ENCODE measurements at places on chromosomes 11 and 22.

- DNase-seq: peak; percentile 91
Observed at GRCh38 chr11:110087812-110088534, 5.2 kb upstream of the ZC3H12C start.

GRCh38 chr11:74037309-74037708 is 28.4 kb upstream of the UCP3 start:
- peak; percentile 62 for DNase-seq

GRCh38 chr11:64851831-64852351 is 7.4 kb upstream of the CDC42BPG start:
- DNase-seq: no peak

- no peak for DNase-seq
Observed at GRCh38 chr11:80702264-80702663, 1261.4 kb upstream of the TENM4 start.

GRCh38 chr22:22812031-22812905 is 75.3 kb upstream of the IGLL5 start:
- no peak for DNase-seq

- peak; percentile 49 for DNase-seq
Observed at GRCh38 chr11:36177836-36178235, 111.4 kb downstream of the COMMD9 start.

- peak; percentile 94 for DNase-seq
Observed at GRCh38 chr11:112216561-112217105, 9.6 kb upstream of the PTS start.

DNA sequence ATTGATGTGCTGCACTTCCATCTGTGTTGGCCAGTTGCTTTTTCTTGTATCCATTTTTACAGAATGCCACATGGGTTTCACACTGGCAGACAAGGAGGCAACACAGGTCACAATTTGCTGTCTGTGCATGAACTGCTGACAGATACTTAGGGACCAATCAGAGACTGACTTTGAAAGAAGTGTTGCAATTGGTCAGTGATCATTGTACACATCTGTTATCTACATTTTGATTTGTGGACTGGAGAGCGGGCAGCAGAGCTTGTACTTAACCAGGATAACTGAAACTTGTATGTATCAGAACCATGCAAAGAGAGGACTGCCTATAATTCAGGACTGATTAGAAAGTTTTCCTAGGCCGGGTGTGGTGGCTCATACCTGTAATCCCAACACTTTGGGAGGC is 21.8 kb downstream of the PRR5 start:
- peak; percentile 41 for DNase-seq

DNA sequence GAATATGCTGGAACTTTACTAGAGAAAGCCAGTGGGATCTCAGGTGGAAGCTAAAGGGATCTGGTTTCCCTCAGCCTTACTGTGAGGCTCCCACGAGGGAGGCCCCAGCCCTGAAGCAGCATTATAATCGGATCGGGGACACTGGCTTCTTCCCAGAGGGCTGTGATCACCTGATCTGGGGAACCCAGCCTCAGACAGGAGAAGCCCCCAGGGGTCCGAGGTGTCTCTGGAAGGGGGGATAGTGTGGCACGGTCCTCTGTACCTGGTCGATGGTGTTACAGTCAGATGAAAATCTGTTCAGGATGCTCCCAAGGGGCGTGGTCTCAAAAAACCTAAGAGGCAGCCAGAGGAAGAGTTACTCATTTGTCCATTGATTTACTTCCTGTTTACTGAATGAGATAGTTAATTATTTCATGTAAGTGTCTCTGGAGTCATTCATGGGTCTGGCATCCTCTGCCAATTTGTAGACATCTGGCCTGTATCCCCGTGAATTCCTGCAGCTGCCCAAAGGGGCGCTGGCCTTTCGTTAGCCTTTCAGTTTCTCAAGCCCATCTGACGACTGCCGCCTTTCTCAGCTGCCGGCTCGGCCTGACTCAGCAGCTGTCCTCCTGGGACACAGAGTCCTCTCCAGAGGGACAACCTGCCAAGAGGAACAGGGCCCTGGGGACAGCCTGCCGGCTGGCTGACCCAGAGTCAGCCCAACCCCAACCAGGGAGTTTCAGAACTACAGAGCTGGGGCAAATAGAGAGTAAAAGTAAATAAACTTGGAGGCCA is 17.0 kb upstream of the KCNJ11 start:
- peak; percentile 52 for DNase-seq

- peak; percentile 80 for DNase-seq
Observed at GRCh38 chr11:14300661-14301304, 58.2 kb downstream of the RRAS2 start.

- no peak for DNase-seq
Observed at GRCh38 chr22:50738649-50739227, 734 bp downstream of the ACR start.

- DNase-seq: no peak
Observed at GRCh38 chr22:23503736-23504440, 76.2 kb downstream of the IGLL1 start.

- DNase-seq: no peak
Observed at GRCh38 chr11:8665222-8665621, 17.2 kb downstream of the TRIM66 start.

GRCh38 chr11:78429660-78430059 is 12.0 kb upstream of the GAB2 start:
- no peak for DNase-seq

DNA sequence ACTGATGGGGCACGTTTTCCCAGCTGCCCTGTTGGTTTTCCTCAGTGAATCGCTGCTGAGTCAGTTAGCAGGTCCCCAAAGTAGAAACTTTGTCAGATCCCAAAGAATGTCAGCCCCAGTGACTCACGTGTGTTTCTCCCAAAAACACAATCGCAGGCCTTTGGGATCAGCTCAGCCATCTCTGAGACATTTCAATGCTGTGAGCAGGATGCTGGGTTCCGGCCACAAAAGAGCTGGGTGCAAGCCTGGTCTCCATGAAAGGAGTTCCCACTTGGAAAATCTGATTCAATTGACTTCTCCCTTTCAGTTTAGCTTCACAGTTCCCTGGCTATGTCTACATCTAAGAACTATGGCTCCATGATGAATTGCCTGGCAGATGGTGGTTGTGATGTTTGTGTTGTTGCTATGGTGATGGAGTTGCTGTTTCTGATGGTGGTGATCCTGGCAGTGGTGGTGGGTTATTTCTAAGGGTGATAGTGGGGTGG is 28.0 kb downstream of the MYEOV start:
- DNase-seq: peak; percentile 65

DNA sequence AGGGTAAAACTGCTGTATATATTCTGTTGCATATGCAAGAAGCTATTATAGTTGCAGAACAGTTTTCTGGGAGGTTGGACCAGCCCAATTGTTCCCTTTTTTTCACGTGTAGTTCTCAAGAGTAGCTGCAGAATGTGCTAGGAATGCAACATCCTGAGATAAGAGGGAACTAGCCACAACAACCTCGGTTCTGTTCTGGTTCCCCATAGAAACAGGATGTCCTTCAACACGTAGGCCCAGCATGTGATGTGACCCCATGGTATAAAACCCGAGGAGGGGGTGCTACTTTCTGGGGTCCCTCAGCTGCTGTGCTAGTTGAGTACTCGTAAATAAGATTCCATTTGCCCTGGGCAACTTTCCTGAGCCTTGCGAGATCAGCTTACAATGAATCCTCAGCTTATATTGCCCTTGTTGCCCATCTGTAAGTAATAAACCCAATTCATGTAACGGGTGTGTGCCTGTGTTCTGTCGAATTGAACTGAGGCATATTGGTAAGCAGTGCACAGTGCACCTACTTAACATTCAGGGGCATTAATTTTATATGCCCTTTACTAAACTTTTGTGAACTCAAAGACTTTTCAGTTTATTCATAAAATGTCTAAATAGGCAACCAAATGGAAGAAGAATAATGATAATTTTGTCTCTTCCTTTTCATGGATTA is 23.0 kb upstream of the TRAF6 start:
- DNase-seq: peak; percentile 28

- DNase-seq: no peak
Observed at GRCh38 chr11:69563946-69564775, 76.8 kb upstream of the CCND1 start.

DNA sequence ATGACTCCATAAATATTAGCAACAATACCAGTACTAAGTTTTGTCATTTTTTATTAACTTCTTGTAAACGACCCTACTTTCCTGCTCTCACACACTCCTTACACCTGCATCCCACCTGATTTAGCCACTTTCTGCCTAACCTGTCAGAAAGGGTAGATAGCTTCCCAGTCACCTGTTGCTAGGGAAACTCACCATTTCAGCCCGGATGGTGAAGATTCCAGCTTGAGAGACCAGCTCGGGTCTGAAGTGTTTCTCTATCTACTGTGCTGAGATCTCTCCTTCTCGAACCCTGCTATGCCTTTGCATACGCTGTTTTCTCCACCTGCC is at the start of gene PARVG:
TSS of gene PARVG (plus strand) at position 220 of the 327 bp plus-strand sequence. CDS start 2,405 bp downstream, outside the sequence.
- DNase-seq: no peak

GRCh38 chr11:131094827-131095226 is 178.5 kb upstream of the SNX19 start:
- DNase-seq: no peak

GRCh38 chr11:104490182-104490581 is 326.2 kb upstream of the PDGFD start:
- no peak for DNase-seq

DNA sequence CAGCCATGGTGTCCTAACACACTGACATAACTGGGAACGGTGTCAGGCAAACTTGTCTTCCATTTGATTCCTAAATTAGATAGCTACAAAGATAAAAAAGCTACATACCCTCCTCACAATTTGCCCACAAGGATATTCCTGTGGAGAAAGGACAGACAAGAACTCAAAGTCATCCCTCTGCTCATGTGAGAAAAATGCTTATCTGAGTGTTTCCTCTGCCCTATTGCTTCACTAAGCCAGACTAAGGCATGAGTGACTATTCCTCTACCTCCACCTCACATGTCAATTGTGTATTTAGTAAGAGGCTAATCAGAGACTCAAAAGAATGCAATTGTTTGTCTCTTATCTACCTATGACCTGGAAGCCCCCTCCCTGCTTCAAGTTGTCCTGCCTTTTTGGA is 247.7 kb downstream of the DDX10 start:
- DNase-seq: peak; percentile 86

GRCh38 chr11:44623731-44624491 is 58.4 kb downstream of the CD82 start:
- DNase-seq: no peak

DNA sequence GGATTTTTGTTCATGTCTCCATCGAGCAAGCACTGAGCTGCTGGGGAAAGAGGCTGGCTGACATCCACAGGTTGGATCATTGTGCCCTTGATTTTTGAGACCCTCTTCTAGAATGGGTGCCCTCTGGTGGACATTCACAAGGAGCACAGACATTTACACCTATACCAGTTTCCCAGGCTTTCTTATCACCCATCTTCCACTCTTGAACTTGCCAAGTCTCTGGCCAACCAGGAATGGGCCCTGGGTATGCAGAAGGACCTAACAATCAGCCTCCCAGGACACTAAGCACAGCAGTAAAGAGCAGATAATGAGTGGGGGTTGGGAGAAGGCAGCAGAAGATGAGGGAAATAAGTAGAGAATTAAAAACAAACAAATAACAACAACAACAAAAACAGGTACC is 5.7 kb upstream of the INTS4 start:
- DNase-seq: peak; percentile 76
